ENCODE measurements at places on chromosomes 7 and 10.

- DNase-seq, result no peak
These were observed 189.9 kb downstream of the HERPUD2 start for GRCh38 chr7:35505066-35505465.

- DNase-seq, result no peak
These were observed 98.7 kb downstream of the LRRC4 start for GRCh38 chr7:127932496-127932895.

- no peak for DNase-seq
These were observed 189.9 kb upstream of the PDE1C start for GRCh38 chr7:32259931-32260596.

GRCh38 chr7:77989981-77990566 lies 191.5 kb downstream of the PHTF2 start:
- DNase-seq, result peak; percentile 36

- DNase-seq, result no peak
These were observed 269.2 kb downstream of the NRG3 start for GRCh38 chr10:82144153-82144552.

DNA sequence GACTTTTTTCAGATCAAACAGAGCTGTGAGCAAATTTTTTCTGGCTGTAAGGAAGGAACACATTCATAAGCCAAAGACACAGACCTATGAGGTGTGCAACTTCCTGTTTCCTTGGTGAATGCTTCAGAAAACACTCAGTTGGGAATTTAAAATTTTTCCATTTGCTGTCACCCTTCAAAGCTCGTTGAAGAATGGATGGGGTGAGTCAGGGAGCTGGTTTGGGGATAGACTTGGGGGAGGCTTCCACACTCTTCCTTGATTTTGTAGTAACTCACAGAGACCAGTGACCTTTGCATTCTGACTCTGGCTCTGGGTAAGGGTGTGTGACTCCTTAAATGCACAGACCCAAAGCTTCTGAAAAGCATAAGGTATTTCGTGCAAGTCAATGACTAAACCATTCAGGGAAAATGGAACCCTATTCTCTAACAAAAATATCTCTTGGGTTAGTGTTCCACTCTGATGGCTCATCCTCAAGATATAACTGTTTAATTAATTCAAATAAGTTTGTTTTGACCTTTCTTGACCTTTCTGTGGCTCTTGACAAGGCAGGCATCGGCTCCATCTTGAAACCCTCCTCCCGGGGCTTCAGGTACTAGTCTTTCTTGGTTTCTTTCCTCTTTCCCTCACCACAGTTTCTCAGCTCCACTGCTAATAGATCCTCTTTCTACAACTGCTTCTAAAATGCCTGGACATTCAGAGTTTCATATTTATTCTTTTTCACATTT lies 227.8 kb upstream of the INHBA start:
- DNase-seq, result no peak

- DNase-seq, result no peak
These were observed 99.4 kb upstream of the TMEM106B start for GRCh38 chr7:12111422-12112405.

DNA sequence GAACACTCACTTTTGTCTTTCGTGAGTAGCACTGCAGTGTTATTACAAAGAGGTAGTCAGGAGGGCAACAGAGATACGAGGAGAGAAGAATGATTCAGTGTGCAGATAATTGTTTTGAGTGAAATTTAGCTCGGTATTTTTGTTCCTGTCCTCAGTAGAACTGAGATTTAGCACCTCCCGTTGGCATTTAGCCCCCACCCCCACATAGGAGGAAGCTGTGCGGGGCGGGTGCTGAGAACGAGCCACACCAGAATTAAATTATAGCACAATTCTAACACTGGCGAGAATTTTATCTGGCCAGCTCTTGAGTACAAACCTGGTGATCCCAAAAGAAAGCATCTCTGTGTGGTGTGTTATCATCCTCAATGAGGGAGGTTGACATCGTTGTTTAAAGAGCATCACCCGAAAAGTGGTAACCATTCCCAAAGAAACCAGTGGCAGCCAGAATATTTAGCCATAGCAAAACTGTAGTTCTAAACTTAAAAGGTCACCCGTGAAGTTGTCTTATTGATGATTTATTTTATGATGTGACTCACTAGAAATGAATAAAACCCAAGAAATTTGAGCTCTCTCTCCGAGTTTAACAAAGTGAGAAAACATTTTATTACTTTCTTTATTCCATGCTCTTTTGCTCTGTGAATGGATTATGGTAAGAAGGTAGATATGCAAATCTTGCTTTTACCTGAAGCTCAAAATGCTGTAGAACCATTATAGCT lies 612.2 kb downstream of the SUGCT start:
- no peak for DNase-seq

- DNase-seq, result no peak
These were observed 204.1 kb upstream of the BMPER start for GRCh38 chr7:33701189-33701740.

GRCh38 chr10:110059925-110060324 lies 52.1 kb downstream of the ADD3 start:
- no peak for DNase-seq

- no peak for DNase-seq
These were observed 83.4 kb downstream of the PALS2 start for GRCh38 chr7:24656608-24657007.

Data from GF-D8 (cell line).